ENCODE measurements at places on chromosomes 1 and 21.

- no peak for DNase-seq
Observed at GRCh38 chr1:32195972-32196823, 4.2 kb upstream of the CCDC28B start.

- DNase-seq = no peak
Observed at GRCh38 chr1:15454256-15454655, 2.3 kb upstream of the CELA2A start.

- no peak for DNase-seq
Observed at GRCh38 chr1:60461925-60462595, 388.5 kb upstream of the C1orf87 start.

GRCh38 chr1:241579434-241579833, 47.3 kb downstream of the KMO start:
- DNase-seq = no peak

DNA sequence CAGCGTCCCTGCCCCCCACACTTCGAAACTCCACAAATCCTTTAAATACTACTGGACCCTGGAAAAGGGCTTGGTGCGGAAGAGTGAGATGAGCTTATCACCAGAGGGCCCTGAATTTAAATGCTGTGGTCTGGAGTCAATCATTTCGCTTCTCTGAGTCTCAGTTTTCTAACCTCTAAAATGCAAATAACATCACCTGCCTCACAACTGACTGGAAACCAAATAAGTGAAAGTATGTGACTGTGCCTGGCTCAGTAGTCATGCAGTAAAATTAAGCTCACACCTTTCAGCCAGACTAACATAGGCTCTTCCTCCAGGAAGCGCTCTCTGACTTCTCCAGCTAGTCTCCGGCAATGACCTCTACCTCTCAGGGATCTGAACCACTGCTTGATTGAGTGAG, 4.2 kb downstream of the GJA4 start:
- no peak for DNase-seq

GRCh38 chr1:18564676-18565075, 66.0 kb upstream of the PAX7 start:
- no peak for DNase-seq

DNA sequence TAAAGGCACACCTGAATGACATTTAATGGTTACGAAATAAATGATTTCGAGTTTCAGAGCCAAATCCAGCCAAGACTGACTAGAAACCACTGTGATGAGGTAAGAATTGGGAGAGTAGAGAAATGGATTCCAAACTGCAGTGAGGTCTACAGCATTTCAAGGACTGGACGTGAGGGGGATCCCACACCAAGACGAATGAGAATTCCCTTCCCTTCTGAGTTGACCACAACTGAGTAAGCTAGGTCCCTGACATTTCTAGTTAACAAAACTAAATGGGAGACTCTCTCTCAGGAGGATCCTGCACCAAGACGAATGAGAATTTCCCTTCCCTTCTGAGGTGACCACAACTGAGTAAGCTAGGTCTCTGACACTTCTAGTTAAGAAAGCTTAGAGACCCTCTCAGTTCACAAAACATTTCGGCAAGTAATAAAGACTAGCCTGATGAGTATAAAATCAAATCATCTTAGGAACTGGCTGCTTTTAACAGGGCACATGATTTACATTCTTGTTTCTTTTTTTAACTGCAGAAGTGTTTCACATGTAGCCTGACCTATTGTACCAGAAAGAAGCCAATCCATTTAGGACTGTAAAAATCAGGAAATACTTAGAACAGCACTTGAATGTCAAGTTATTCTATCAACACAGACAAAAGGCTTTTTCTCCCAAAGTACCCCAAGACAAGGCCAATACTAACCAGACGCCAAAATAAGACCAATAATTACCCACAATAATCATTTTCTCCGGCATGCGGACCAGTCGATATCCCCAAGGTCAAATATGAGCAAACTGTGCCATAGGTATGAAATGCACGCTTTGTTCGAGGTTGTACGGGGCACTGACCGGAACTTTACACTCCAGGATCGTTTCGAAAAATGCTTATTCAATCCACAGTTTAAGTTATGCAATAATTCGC, 1.4 kb upstream of the SPATA1 start:
- DNase-seq = no peak

GRCh38 chr1:23759277-23759676, 16.0 kb downstream of the ELOA start:
- no peak for DNase-seq

GRCh38 chr1:26789931-26790330, 2.2 kb downstream of the PIGV start:
- no peak for DNase-seq

GRCh38 chr1:35005711-35006110, 20.6 kb upstream of the TMEM35B start:
- DNase-seq = no peak

GRCh38 chr1:89022167-89022959, at the start of gene GBP3:
Gene GBP3, minus strand, starts transcription at chr1:89022866. Its CDS starts 2,145 bp downstream, at chr1:89020721.
- DNase-seq = no peak

GRCh38 chr1:2320006-2320405, 71.3 kb downstream of the MORN1 start:
- no peak for DNase-seq

- no peak for DNase-seq
Observed at GRCh38 chr1:42133809-42134526, 19.2 kb upstream of the GUCA2B start.

DNA sequence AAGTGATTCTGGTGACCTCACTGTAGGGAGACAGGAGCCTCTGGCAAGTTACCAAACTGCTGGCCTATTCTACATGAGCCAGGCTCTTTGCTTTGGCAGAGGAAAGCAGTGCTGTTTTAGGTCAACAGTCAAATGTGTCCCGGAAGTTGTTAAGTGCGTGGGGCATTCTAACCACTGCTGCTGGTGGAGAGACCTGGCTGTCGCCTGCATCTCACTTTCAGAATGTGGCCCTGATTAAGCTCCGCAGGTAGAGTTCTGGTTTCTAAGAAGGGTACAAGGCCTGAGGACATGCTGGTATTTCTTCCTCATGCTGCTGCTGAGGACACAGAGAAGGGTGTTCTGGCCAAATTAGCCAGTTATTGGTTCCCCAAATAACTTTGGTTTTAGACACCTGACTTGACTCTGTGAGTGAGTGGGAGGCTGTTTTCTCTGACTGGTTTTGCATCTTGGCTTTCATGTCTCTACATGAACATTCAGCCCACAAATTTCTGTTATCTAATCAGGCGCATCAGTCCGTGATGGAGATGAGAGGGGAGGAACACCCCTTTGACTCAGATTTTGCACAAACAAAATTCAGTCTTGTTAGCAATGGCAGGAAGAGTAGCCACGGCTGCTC, 120.8 kb downstream of the LMO4 start:
- DNase-seq = peak; percentile 38

- DNase-seq = no peak
Observed at GRCh38 chr1:99265124-99265523, 832 bp downstream of the PLPPR4 start.

DNA sequence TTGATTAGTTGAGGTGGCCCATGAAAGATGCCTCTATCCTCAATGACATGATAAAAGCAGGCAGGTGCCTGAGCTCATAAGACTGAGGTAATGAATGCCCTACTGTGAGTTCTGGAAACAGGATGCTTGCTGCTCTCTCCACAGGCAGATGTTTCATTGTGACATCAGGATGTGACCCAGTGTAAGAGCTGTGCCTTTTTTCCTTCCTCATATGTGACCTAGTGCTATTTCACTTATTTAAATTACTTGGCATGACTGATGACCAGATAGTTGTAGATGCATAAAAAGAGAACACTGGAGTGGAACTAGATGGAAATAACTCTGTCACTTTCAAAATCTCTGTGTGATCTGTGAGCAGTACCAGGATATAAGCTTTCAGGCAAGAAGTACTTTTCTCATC, 31.9 kb downstream of the KIF14 start:
- DNase-seq = no peak

- DNase-seq = no peak
Observed at GRCh38 chr1:87296206-87296605, 32.5 kb upstream of the LMO4 start.

- DNase-seq = no peak
Observed at GRCh38 chr1:63643517-63643916, 50.3 kb downstream of the PGM1 start.

DNA sequence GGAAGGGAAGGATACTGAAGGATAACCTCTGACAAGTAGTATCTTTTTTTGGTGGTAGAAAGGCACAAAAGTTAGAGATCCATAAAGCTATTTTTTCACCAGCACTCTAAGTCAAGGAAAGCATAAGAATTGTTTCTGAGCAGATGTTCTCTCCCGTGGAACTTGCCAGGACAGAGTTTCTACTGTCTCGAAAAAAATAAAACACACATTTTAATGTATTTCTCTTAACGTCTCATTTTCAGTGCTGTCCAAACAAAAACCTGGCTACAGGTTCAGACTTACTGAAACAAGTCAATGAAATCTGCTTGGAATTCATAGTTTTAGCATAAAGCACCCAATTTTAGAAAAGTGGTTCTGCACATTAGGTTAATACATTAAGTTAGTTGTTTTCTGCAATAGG, 338.3 kb downstream of the LTN1 start:
- no peak for DNase-seq

- no peak for DNase-seq
Observed at GRCh38 chr1:63321785-63322113, 618 bp upstream of the FOXD3 start.

- no peak for DNase-seq
Observed at GRCh38 chr1:60066001-60066400, 7.6 kb downstream of the C1orf87 start.

DNA sequence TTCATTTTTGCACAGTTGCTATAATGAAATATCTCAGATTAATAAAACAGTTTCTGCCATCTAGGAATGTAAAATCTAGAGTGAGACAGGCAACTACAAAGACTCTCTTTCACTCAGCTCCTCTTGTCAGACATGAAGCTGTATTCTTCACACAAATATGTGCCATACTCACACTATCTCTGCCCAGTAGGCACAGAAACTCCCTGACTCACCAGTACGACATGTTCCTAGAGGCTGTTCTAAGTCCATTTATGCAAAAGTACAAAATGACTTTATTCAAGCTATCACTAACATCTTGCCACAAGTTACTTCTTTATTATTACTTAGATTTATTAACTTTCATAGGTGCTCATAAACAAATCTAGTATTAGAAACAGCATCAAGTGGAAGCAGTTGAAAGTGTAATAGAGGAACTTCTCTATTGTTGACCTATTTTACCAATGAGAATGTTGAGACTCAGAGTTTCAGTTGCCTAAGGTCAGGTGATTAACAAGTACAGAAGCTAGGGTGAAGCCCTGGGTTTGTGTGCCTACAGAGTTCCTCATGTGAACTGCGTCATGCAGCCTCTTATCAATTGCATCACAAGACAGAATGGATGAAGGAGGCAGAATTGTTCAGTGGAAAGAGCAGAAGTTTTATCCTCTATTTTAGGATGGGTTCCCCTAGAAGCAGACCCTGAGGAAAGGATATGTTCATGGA, 98.9 kb downstream of the RGS2 start:
- DNase-seq = no peak

DNA sequence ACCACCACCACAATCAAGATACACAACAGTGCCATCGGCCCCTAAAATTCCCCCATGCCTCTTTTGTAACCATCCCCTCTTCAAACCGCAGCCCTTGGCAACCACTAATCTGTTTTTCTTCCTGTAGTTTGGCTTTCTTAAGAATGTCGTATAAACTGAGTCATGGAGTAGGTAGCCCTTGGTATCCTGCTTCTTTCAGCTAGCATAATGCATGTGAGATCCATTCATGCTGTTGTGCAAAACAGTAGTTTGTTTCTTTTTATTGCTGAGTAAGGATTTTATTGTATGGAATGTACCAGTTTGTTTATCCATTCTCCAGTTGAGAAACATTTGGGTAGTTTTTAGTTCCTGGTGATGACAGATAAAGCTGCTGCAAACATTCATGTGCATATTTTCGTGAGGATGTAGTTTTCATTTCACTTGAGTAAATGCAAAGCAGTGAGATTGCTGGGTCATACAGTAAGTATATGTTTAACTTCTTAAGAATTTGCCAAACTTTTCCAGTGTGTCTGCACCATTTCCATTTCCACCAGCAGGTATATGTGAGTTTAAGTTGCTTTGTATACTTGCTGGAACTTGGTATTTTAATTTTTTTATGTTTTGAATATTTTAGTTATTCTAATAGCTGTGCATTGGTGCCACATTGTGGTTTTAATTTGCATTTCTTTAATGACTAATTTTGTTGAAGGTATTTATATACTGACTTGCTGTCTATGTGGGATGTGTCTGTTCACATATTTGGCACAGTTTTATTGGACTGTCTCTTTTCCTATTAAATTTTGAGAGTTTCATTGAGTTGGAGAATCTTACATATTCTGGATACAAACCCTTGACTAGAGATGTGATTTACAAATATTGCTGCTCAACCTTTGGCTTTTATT, 148.4 kb upstream of the MAP1LC3C start:
- DNase-seq = no peak

DNA sequence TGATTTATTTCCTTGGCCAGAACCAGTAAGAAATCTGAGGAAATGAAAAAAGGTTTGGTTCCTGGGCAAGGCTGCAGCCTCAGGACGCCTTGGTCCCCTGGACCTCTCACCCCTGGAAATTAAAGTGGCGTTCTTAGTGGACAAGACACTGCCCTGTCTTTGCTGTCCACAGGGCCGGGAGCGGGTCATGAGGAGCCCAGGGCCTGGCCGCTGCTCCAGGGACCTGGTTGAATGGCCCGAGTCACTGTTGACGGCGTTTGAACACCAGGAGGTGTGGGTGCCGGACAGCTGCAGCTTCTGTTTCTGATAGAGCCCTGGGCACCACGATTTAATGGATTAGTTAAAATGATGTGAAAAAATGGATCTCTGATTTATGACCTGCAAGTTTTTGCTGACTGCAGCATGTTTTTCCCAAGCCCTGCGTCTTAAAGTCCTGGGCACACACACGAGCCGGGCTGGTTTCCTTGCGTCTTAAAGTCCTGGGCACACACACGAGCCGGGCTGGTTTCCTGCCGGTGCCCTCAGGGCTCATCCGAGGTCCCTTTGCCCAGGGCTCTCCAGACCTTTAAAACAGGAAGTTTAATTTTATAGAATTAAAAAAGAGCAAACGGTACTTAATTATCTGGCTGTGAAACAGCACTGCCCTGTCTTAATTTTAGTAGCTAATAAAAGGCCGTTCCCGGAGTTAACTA, 74.1 kb upstream of the ACTRT2 start:
- no peak for DNase-seq

DNA sequence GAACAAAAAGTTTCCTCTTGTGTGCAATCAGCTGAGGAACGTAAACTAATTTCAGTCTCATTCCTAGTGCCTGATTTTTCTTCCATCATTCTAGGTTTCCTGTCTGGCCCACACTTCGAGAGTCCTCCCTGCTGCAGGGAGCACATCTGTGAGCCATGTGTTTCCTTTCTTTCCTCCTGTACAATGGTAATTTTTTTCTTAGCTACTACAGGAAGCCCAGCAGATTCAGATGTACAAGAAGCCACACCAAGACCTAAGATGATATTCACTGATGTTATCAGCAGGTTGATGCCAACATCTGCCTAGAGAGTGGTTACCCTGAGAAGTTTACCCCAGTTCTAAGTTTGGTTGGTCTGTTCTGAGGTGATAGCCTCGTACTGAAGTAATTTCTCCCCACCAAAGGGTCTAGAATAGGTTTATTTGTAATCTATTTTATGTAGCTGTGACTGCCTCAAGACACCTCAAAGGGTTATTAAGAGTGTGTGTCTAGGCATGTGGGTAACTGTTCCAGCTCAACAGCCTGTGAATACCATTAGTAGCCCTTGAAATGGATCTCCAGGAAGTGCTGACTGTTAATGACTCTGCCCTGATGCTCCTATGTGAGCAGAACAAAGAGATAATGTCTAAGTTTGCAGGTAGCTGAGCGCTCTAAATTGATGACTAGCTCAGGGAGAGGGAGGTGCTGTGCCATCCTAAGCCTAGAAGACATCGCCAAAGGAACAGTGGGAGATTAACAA, 31.7 kb upstream of the CLDN14 start:
- no peak for DNase-seq

- no peak for DNase-seq
Observed at GRCh38 chr1:80363689-80364475, 1357.4 kb upstream of the ADGRL4 start.
